Right ventricle myocardium superior (tissue), 1 donor: ENCODE measurements at places on chromosomes 16 and 17. TPM values are rescaled to one million over a fixed set of nuclear protein-coding genes. Genes with fewer than 3 reads are reported as not detected.

GRCh38 chr17:66716236-66717026 is 118.5 kb upstream of the CACNG5 start:
- DNase-seq: no peak

GRCh38 chr16:10949424-10949970 is 5.1 kb downstream of the CLEC16A start:
- DNase-seq: no peak

The CLEC10A gene
- total RNA-seq: 5.0 TPM

DNA sequence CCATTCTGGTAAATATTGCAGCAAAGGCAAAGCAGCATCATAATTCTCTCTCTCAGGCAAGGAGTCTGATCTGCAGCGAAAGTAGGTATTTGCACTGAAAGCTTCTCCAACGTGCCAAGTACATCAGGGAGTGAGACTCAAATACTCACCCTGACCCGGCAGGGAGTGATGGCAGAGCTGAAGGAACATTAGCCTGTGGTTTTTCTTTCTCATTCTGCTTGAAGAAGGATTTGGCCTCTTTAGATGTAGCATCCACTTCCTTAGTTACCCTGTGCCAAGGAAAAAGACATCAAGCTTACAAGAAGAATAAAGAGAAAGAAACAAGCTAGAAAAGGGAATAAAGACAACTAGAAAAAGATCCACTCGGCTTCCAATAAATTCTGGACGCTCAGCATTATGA is 38.4 kb downstream of the CFDP1 start:
- no peak for DNase-seq

The ASIC2 gene
- not detected for total RNA-seq

- no peak for DNase-seq
These were observed 378.6 kb upstream of the C16orf82 start for GRCh38 chr16:26688105-26688504.
